Right atrium auricular region (tissue), 2 donors: ENCODE measurements at places on chromosomes 12 and 14. TPM values are rescaled to one million over a fixed set of nuclear protein-coding genes. Genes with fewer than 3 reads are reported as not detected.

The FOXN3 gene
- 90.3 TPM for total RNA-seq

GRCh38 chr14:74836251-74836960 is 39.5 kb downstream of the PROX2 start:
- DNase-seq: no peak
- H3K27ac ChIP-seq: no peak overlapping the region
- H3K27me3 ChIP-seq: no peaks in the 10 kb centered on the region
- no peaks in the 10 kb centered on the region for H3K4me1 ChIP-seq
- H3K4me3 ChIP-seq: no peak overlapping the region

DNA sequence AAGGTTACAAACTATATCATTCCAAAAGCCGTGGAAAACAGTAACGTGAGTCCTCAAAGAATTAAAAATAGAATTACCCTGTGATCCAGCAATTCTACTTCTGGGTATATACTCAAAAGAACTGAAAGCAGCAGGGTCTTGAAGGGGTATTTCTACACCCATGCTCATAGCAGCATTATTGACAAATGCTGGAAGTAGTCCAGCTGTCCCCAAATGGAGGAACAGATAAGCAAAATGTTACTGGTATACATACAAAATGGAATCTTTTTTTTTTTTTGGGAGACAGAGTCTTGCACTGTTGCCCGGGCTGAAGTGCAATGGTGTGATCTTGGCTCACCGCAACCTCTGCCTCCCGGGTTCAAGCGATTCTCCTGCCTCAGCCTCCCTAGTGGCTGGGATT is 32.9 kb downstream of the ADIPOR2 start:
- DNase-seq: no peak
- no peaks in the 10 kb centered on the region for H3K27me3 ChIP-seq
- H3K4me3 ChIP-seq: no peak overlapping the region
- no peaks in the 10 kb centered on the region for H3K36me3 ChIP-seq
- no peak overlapping the region for H3K27ac ChIP-seq
- H3K4me1 ChIP-seq: no peaks in the 10 kb centered on the region

- H3K27ac ChIP-seq: no peak overlapping the region
- H3K4me3 ChIP-seq: no peak overlapping the region
- H3K27me3 ChIP-seq: no peaks in the 10 kb centered on the region
- no peaks in the 10 kb centered on the region for H3K36me3 ChIP-seq
- no peak for DNase-seq
Measured at GRCh38 chr12:66934302-66935062, 255.6 kb upstream of the GRIP1 start.
